ENCODE measurements at places on chromosomes 4 and X. TPM values are rescaled to one million over a fixed set of nuclear protein-coding genes. Genes with fewer than 3 reads are reported as not detected.

- no peak for DNase-seq
- H3K36me3 ChIP-seq = no peaks in the 10 kb centered on the region
- no peak overlapping the region for H3K27ac ChIP-seq
- no peak overlapping the region for H3K4me3 ChIP-seq
Observed at GRCh38 chr4:158875026-158875425, 106.2 kb downstream of the FNIP2 start.

DNA sequence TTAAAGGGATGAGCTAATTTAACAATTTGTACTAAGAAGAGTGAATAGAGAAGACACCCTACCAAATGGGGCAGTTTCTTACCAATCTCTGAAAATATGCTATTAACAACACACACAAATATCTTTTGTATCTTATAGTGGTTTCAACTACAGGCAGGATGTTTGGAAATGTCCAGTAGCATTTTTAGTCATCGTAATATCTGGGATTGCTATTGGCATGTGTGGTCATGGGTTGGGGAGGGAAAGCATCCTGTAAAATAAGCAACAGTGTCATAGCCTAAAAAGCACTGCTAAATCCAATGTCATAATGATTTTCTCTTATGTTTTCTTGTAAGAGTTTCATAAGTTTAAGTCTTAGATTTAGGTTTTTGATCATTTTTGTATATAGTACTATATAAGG, 29.3 kb upstream of the ABCG2 start:
- no peak for DNase-seq
- H3K36me3 ChIP-seq = no peaks in the 10 kb centered on the region
- no peaks in the 10 kb centered on the region for H3K4me1 ChIP-seq
- H3K4me3 ChIP-seq = no peak overlapping the region

DNA sequence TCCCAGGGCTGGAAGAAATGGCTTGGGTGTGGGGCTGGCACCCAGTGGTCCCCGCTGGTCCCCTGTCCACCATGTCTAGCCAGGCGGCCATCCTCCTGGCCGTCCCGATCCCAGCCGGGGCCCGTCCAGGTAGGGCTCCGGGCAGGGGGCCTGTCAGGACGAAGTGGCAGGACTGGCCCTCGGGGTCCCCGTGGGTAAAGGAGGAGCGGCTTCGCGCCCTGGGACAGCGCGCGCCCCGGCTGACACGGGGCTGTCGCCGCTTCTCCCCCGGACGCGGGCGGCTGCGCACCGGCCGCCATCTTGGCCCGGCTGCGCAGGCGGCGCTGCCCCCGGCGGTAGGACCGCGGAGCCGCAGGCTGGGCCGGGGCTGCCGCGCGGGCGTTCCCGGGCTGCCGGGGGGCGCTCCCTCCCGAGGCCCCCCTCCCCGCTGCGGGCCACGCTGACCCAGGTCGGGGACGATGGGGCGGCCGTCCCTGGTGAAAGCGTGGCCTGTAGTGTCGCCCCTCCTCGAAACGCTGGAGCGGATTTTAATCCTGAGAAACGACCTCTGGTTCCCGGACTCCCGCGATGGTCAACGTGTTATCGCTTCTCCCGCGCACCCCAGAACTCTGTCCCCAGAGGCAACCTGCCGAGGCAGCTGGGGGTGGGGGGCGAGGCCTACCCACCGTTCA, 60.4 kb upstream of the BCOR start:
- no peak for DNase-seq
- no peaks in the 10 kb centered on the region for H3K4me1 ChIP-seq

DNA sequence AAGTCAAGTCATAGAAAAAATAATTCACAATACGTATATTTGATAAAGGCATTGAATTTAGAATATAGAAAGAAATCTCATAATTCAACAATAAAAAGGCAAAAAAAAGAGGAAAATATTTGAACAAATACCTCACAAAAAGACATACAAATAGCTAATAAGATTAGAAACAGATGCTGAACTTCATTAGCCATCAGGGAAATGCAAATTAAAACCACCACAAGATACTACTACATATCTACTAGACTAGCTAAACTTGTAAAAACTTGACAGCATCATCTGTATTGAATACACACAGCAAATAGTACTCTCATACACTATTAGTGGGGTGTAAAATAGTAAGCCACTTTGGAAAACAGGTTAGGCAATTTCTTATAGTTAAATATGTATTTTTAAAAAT, 128.7 kb upstream of the TLL1 start:
- no peak overlapping the region for H3K27ac ChIP-seq
- H3K27me3 ChIP-seq = no peaks in the 10 kb centered on the region
- no peaks in the 10 kb centered on the region for H3K4me1 ChIP-seq

DNA sequence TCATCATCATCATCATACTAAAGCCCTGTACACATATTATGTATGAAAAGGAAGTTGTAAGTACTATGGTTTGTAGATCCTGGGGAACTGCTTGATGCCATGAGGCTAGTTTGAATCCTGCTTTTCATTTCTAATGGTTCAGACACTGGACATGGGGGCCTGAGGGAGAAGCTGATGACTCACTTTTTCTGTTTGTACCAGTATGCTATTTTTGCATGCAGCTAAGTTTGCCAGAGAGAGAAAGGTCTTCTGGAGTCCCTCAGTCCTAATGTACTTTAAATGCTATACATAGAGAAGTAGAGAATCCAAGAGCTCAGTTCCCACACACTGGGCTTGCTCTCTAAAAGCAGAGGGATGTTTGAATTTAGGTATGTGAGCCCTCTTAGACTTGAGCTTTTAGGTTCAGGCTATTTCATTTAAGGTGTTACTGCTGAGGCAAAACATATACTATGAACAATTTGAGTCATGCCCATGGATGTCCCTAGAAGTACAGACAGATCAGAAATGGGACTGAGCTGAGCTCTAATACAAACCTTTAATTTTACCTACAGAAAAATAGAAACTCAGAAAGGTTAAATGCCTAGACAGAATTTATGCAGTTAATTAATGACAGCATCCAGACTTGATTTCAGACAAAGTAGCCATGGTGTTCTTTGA, 17.6 kb upstream of the HS3ST1 start:
- no peaks in the 10 kb centered on the region for H3K4me1 ChIP-seq
- H3K4me3 ChIP-seq = no peak overlapping the region
- H3K36me3 ChIP-seq = no peaks in the 10 kb centered on the region
- DNase-seq = no peak
- no peaks in the 10 kb centered on the region for H3K27me3 ChIP-seq

DNA sequence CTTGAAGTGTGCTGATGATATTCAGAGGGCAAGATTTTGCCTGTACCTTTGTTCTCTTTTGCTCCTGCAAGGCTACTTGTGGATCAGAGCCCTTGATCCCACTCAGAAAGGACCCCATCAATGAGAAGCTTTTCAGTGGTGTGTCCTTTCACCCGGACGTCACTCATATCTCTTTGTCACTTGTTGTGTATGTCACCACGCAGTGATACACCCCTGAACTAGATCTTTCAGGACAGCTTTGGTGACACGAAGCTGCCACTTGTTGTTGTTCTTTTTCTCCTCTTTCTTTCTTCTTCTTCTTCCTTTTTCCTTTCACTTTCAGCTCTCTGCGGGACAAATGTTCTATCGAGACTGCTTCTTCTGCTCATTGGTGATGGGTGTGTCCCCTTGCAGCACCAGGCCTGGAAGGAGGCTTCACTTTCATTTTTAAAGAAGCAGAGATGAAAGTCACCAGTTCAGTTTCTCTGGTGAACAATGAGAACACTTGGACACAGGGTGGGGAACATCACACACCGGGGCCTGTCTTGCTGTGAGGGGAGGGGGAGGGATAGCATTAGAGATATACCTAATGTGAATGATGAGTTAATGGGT, 83.6 kb downstream of the NBDY start:
- H3K4me1 ChIP-seq = peaks cover 9% of the 10 kb centered on the region
- no peak for DNase-seq
- no peaks in the 10 kb centered on the region for H3K27me3 ChIP-seq
- peak overlapping the region; percentile 75 for H3K27ac ChIP-seq
- H3K4me3 ChIP-seq = no peak overlapping the region

DNA sequence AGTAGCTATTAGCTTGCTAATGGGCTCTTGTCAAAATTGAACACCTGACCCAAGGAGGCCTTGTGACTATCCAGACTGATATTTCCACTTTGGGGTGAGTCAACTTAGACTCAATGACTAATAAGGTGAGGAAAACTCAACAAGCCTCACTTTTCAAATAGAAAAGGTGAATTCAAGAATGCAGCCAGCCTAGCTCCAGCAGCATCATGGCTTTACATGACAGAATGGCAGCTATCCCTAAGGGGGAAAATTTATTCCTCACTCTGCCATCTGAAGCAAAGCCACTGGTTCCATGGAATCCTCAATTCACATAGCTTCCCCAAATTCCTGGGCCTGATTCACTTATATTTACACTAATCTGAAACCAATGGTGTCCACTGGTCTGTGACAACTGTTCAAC, 29.1 kb upstream of the RAB9B start:
- H3K36me3 ChIP-seq = no peaks in the 10 kb centered on the region
- H3K27ac ChIP-seq = no peak overlapping the region
- H3K27me3 ChIP-seq = peaks cover 3% of the 10 kb centered on the region

DNA sequence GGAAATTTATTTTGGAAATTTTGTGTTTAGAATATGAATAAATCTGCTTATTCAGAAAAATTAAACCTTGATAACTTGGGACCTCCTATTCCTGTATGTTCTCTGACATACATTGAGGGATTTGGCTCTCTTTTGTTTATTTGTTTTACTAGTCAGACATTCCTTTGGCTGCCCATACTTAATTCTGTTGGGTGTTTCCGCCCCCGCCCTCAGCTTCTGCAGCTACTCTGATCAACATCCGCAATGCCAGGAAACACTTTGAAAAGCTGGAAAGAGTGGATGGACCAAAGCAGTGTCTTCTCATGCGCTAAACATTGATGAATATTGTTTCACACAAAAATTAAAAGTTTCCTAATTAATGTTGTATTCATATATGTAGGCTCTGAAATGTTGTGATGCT, 40.5 kb downstream of the RRAGB start:
- no peak overlapping the region for H3K4me3 ChIP-seq
- H3K36me3 ChIP-seq = peaks cover 32% of the 10 kb centered on the region
- no peak overlapping the region for H3K27ac ChIP-seq

GRCh38 chrX:2627272-2627867, 63.7 kb upstream of the CD99 start:
- DNase-seq = peak; percentile 56
- H3K27ac ChIP-seq = no peak overlapping the region
- H3K4me1 ChIP-seq = no peaks in the 10 kb centered on the region
- no peak overlapping the region for H3K4me3 ChIP-seq

DNA sequence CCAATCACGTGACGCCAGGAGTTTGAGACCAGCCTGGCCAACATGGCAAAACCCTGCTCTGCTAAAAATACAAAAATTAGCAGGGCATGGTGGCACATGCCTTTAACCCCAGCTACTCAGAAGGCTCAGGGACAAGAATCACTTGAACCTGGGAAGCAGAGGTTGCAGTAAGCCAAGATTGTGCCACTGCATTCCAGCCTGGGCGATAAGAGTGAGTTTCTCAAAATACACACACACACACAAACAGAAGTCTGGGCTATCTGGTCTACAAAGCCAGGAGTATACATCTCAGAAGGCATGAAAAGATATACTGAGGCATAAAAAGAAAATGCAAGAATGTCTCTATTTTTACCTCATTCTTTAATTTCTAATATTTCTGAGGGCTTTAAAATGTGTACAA, 11.3 kb downstream of the YTHDC1 start:
- no peaks in the 10 kb centered on the region for H3K36me3 ChIP-seq
- no peak overlapping the region for H3K27ac ChIP-seq
- no peaks in the 10 kb centered on the region for H3K27me3 ChIP-seq
- no peak for DNase-seq
- H3K4me1 ChIP-seq = peaks cover 15% of the 10 kb centered on the region

DNA sequence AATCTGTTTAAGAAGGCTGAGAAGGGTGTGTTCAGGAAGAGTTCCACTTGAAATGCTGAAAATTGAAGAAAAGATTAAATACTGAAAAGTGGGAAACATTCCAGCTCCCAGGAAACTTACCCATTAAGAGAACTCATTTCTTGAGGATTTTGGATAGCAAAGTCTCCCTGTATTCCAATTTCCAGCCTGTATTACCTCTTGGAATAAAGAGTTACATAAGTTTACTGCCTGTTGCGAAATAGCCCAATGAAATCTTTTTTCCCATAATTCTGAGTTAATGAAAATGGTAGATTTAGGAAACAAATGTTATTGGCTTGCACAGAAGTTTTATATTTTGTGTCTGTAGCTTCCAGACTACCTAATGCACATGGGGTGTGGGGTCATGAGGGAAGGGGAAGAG, 12.0 kb downstream of the NHSL2 start:
- H3K27ac ChIP-seq = no peak overlapping the region
- no peaks in the 10 kb centered on the region for H3K4me1 ChIP-seq
- H3K4me3 ChIP-seq = no peak overlapping the region
- no peak for DNase-seq
- no peaks in the 10 kb centered on the region for H3K36me3 ChIP-seq

DNA sequence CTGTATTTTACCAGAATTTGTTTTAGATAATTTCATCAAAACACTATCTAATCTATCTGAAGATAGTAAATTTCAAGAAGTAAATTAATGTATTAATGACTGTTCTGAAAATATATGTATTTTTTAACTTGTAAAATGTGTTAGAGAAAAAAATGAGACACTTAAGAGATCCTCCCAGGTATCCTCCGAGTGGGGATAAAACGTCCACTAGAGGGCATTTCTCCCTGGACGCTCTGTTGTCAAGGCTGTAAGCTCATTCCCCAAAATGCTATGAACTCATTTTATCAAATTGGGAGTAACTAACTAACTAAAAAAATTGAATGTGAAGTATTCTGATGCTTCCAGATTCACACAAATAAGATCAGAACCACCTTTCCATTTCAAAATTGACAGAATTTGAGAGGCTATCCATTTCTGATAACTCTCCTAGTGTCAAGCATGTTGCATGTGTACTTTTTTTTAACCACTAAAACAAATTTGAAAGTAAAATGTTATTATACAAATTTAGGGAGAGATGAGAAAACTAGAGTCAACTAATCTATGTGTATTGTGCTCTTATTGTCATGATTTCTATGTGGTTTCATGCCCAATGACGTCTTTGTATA, 337.3 kb upstream of the HS3ST1 start:
- no peaks in the 10 kb centered on the region for H3K27me3 ChIP-seq
- peak; percentile 13 for DNase-seq
- H3K27ac ChIP-seq = no peak overlapping the region

The SSX2B gene
- total RNA-seq = not detected

The SHOX gene
- total RNA-seq = 1.8 TPM

The PPP2R3B gene
- 59.4 TPM for total RNA-seq

The GALNTL6 gene
- total RNA-seq = not detected

The MAGED4 gene
- 9.0 TPM for total RNA-seq

The ETDA gene
- total RNA-seq = not detected

The GPR34 gene
- total RNA-seq = 13.9 TPM

The PRSS12 gene
- under 0.01 TPM for total RNA-seq

The PWWP3B gene
- total RNA-seq = 18.0 TPM

The HMX1 gene
- not detected for total RNA-seq

The PDE5A gene
- total RNA-seq = 36.7 TPM

The FRMD7 gene
- total RNA-seq = not detected

The TMEM154 gene
- total RNA-seq = 1.3 TPM

The SPANXA1 gene
- total RNA-seq = not detected

The CT45A10 gene
- total RNA-seq = not detected

The NPNT gene
- 48.6 TPM for total RNA-seq

Data from tibial nerve (tissue), 4 donors.